Calu3 (cell line): ENCODE measurements at places on chromosomes 6 and 20.
A peak's percentile ranks its signal among the peaks of the same experiment; 100 is the strongest.

DNA sequence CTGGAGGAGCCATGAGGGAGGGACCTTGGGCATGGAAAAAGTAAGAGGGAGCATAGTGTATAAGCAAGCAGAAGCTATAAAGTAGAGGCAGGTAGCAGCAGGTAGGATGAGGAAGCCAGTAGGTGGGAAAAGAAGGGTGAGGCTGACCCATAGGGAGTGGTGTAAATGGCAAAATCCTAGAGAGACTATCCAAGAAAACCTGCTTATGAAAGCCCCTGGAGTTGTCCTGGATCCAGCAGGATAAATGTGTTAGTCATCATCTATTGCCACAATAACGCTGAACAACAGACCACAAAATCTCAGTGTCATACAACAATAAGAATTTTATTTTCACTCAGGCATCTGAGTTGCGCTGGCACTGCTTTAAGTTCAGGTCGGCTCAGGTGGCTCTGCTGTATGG, 30.2 kb downstream of the CHD6 start:
- peaks cover 2% of the 10 kb centered on the region for H3K4me1 ChIP-seq
- H3K27ac ChIP-seq, result no peak overlapping the region
- no peaks in the 10 kb centered on the region for H3K27me3 ChIP-seq

GRCh38 chr6:28927846-28928245, 4.1 kb upstream of the TRIM27 start:
- H3K4me1 ChIP-seq, result no peaks in the 10 kb centered on the region
- peaks cover 22% of the 10 kb centered on the region for H3K36me3 ChIP-seq
- H3K27me3 ChIP-seq, result no peaks in the 10 kb centered on the region
- no peak overlapping the region for H3K4me3 ChIP-seq

DNA sequence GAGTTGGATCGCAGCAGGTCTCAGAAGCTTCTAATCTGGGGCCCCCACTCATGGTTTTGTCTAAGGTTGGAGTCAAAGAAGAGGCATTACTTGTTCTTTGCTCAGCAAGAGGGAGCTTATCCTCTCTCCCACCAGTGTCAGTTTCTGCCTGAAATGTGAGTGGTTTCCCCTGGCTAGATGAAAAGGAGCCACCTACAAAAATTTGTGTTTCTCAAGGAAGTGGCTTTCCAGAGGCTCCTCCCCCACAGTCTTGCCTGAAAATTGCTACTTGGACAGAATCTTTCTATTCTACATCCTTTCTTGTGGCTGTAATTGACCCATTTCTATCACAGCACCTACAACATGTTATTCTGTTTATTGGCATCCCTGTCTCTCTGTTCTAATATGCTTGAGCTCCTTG, 37.9 kb downstream of the SCML4 start:
- no peaks in the 10 kb centered on the region for H3K4me1 ChIP-seq
- H3K36me3 ChIP-seq, result no peaks in the 10 kb centered on the region
- H3K4me3 ChIP-seq, result no peak overlapping the region
- no peak for DNase-seq

DNA sequence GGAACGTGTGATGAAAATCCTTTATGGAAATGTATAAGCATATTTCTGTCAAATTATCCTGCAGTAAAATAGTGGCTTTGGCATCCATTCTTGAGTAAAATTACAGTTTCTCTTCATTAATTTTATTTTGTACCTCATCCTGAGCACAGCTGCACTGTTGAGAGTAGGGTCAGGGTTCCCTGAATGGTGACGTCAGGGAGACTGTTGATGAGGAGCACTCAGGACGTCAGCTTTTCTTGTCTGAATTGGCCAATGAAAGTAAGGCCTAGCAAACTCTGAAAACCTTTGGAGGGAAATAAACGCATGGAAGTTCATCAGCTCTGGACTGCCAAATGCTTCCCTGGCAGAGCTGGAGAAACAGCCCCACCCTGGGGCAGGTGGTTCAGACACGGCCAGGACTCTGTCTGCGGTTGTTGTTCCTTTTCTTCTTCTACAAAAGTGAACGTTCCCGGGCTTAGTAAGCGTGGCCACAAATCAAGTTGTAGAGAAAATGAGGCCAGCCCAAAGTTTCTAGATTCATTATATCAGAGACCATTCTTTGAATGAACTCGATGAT, 179.7 kb upstream of the EXOC2 start:
- H3K4me3 ChIP-seq, result no peak overlapping the region
- no peaks in the 10 kb centered on the region for H3K27me3 ChIP-seq
- H3K27ac ChIP-seq, result no peak overlapping the region
- H3K36me3 ChIP-seq, result no peaks in the 10 kb centered on the region

DNA sequence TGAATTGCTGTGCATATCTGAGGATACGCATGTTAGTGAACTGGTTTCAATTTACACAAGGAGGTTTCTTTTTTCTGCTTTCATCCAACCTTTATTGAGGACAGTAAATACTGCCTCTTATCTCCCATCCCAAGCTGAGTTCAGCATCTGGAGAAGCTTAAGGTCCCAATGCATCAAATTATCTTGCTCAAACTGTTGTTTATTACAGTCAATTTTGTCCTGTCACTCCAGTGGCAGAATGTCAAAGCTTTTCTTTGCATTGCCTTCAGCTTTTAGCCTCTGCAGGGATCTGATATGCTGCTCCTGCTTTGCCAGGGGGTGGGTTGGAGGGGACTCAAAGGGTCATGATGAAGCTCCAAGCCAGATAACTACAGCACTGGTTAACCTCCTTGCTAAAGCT, 435.4 kb upstream of the SOX4 start:
- H3K27me3 ChIP-seq, result no peaks in the 10 kb centered on the region
- H3K4me3 ChIP-seq, result no peak overlapping the region
- peaks cover 2% of the 10 kb centered on the region for H3K4me1 ChIP-seq
- no peak overlapping the region for H3K27ac ChIP-seq
- no peak for DNase-seq
- no peaks in the 10 kb centered on the region for H3K36me3 ChIP-seq

- H3K27me3 ChIP-seq, result no peaks in the 10 kb centered on the region
- H3K4me3 ChIP-seq, result no peak overlapping the region
- DNase-seq, result no peak
- no peak overlapping the region for H3K27ac ChIP-seq
- H3K36me3 ChIP-seq, result no peaks in the 10 kb centered on the region
- H3K4me1 ChIP-seq, result peaks cover 6% of the 10 kb centered on the region
Measured at GRCh38 chr6:139954463-139955071, 580.1 kb upstream of the CITED2 start.

- peak overlapping the region; percentile 15 for H3K27ac ChIP-seq
- no peak overlapping the region for H3K4me3 ChIP-seq
- H3K27me3 ChIP-seq, result no peaks in the 10 kb centered on the region
- no peaks in the 10 kb centered on the region for H3K36me3 ChIP-seq
- no peaks in the 10 kb centered on the region for H3K4me1 ChIP-seq
Measured at GRCh38 chr20:9051508-9051907, 17.4 kb upstream of the PLCB4 start.

GRCh38 chr20:41501376-41501775, 116.8 kb downstream of the CHD6 start:
- peaks cover 7% of the 10 kb centered on the region for H3K36me3 ChIP-seq
- H3K4me1 ChIP-seq, result no peaks in the 10 kb centered on the region
- H3K4me3 ChIP-seq, result no peak overlapping the region
- H3K27me3 ChIP-seq, result no peaks in the 10 kb centered on the region

DNA sequence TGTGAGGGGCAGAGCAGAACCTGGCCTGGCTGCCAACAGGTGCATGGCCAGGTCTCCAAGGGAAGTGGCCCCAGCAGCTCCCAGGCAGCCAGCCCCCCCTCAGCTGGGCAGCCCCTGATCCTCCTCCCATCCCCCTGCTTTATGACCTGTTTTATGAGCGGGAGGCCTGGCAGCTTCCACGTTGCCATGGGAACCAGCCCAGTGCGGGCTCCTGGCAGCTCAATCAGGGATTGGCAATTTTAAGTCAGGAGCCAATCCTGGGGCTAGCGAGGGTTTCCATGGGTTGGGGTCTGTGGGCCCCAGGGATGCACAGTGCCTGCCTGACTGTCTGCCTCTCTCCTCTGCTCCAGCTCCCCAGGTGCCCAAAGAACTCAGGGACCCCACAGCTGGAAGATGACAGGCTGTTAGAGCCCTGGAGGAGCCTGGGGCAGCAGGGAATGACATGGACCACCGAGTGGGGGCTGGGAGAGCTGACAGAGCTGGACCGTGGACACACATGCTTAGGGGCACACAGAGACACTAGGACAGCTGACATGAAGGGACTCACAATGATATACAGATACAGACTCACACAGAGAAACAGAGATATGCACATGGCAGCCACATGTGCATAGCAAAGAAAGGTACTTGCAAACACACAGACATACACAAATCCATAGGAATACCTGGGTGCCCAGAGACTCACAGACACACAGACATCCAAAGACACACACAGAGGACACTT, 56.5 kb upstream of the SIRPA start:
- H3K4me1 ChIP-seq, result peaks cover 21% of the 10 kb centered on the region
- H3K36me3 ChIP-seq, result no peaks in the 10 kb centered on the region
- H3K4me3 ChIP-seq, result no peak overlapping the region
- DNase-seq, result no peak
- H3K27me3 ChIP-seq, result peaks cover 31% of the 10 kb centered on the region

- no peaks in the 10 kb centered on the region for H3K36me3 ChIP-seq
- no peak overlapping the region for H3K4me3 ChIP-seq
- H3K27me3 ChIP-seq, result no peaks in the 10 kb centered on the region
- DNase-seq, result no peak
- peaks cover 18% of the 10 kb centered on the region for H3K4me1 ChIP-seq
Measured at GRCh38 chr6:162177746-162178145, 549.8 kb downstream of the PRKN start.

DNA sequence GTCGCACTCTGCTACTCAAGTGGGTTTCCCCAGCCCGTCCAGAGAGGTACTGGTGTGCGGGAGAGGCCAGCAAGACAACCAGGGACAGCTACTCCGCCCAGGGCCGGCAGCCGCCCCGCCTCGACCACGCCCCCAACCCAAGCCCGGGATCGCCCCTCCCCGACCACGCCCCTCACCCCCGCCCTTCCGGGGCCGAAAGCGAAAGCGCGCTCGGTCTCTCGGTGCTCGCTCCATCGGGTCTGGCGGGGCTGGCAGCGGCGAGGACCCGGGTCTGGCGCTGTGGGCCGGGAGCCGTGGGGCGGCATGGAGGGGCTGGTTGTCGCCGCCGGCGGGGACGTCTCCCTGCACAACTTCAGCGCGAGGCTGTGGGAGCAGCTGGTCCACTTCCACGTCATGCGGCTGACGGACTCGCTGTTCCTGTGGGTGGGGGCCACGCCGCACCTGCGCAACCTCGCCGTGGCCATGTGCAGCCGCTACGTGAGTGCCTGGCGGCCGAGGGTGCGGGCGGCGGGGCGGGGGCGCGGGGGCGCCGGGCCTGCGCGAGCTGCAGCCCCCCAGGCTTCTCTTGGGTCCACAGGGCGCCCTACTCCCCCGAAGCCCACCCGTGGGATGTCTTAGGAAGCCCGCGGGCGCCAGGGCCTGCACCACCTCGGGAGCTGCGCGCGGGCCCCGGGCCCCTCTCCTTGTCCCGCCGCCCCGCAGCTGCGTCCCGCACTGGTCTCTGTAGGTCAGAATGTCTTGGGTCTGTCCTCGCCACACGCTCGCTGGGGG, at the start of gene PSMG4:
Gene PSMG4, plus strand, starts transcription at position 228 of the 771 bp plus-strand sequence. Its CDS starts 76 bp downstream, at position 304.
- H3K36me3 ChIP-seq, result peaks cover 11% of the 10 kb centered on the region
- peak; percentile 93 for DNase-seq
- peaks cover 9% of the 10 kb centered on the region for H3K4me1 ChIP-seq
- peak within 1 kb of the TSS; percentile 94 for H3K4me3 ChIP-seq
